ENCODE measurements at places on chromosomes 12 and 14.

DNA sequence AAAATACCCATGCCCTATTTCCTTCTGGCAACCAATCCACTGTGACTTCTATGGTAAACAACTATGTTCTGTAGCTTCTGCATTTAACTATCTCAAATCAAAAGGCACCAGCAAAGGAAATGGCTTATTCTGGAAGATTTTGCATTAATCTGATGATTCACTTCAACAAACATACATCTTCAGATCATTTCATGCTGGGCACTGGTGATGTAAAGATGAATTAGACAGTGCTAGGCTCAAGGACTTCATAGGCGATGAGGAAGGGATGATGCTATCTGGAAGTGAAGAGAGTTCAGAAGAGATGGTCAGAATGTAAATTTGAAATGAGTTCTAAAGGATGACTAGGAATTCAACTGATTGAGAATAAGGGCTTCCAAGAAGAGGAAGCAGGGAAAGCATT is 363.3 kb downstream of the PAWR start:
- DNase-seq = no peak

DNA sequence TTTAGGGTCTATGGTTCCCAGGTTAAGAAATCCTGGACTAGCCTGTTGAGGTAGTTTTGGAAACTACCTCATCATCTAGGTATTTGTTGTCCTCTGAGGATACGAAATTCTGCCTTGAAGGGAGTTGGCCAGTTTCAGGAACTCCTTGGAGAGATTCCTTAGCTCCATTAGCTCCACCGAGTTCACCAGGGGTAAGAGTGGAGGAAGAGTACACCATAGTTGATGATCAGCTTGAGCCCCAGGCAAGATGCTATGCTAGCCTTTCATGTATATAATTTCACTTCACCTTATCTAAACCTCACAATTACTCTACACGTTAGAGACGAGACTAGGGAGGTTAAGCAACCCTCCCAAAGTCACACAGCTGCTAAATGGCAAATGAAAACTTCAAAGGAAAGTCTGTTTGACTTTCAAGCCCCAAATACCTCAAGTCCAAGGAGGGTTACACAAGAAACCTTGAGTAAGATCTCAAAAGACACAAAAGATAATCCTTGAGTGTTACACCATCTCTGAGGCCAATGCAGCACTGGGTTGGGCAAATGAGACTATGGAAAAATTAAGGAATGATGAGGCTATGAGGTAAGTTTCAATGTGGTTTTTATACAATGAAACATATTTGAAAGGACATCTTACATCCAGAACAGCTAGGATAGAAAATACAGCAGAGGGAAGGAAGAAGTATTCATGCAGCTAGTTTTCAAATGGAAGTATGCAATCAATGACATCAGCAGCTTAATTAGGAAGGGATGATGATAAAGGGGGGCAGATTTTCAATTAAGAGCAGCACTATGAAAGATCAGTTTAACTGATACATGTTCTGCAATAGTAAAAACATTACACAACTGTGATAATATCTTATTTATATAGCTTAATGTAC is 97.2 kb upstream of the KRAS start:
- DNase-seq = no peak

- peak; percentile 2 for DNase-seq
Observed at GRCh38 chr12:96571101-96571862, 81.9 kb downstream of the CFAP54 start.

- DNase-seq = no peak
Observed at GRCh38 chr12:578748-579419, 84.4 kb downstream of the NINJ2 start.

GRCh38 chr12:6426882-6427671 is 17.7 kb upstream of the CD27 start:
- no peak for DNase-seq

DNA sequence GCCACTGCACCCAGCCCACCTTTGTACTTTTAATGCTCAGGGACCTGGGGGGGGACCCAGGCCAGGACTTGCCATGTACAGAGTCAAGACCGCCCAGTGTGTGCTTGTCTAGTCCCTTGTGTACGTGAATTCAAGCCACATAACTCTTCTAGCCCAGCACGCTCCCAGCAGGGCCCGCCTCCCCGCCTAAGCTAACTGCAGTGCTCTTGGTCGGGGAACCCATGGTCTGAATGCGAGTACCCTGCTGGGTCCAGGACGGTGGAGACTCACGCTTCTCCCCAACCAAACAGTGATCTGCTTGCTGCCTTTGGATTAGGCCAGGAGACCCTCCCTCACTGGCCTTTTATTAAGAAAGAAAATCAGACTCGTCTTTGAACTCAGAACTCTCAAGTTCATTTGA is 23.3 kb downstream of the CD9 start:
- DNase-seq = no peak

- DNase-seq = no peak
Observed at GRCh38 chr12:9782547-9783382, 22.1 kb upstream of the CD69 start.

DNA sequence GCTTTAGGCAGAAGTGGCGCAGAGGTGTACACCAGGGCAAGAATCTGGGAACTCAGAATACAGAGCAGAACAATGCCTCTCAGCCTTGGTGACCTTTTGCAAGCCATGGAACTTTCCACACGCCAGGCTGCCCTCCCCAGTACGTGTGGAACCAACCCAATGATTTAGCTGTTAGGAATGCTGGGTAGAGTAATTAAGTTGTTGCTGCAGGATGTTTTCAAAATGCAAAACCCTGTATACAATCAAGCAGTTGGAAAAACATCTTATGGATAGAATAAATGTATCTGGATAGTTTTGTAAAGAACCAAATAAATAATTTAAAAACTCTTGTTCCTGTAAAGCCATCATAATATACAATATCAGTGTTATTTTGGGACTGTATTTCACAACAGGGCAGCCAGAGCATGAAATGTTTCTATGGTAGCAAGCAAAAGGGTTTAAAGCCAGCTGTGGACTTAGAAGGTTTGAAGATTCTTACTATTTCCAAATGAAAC is 19.4 kb downstream of the PPP1R36 start:
- DNase-seq = peak; percentile 23

DNA sequence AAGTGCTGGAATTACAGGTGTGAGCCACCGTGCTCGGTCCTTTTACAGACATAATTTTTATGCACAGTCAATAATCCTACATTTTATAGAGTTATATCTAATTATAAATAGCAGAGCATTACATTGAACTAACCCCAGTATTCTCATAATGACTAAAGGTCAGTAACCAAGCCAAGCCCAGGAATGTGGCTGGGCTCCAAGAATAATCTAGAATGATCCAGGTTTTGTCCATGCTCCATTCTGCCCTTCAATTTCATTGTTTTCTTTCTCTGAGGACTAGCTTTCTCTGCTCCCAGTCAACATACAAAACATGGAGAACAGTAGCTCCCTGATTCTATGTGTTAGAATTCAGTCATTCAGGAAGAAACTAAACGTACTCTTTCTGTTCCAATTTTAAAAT is 92.1 kb upstream of the KRR1 start:
- no peak for DNase-seq

DNA sequence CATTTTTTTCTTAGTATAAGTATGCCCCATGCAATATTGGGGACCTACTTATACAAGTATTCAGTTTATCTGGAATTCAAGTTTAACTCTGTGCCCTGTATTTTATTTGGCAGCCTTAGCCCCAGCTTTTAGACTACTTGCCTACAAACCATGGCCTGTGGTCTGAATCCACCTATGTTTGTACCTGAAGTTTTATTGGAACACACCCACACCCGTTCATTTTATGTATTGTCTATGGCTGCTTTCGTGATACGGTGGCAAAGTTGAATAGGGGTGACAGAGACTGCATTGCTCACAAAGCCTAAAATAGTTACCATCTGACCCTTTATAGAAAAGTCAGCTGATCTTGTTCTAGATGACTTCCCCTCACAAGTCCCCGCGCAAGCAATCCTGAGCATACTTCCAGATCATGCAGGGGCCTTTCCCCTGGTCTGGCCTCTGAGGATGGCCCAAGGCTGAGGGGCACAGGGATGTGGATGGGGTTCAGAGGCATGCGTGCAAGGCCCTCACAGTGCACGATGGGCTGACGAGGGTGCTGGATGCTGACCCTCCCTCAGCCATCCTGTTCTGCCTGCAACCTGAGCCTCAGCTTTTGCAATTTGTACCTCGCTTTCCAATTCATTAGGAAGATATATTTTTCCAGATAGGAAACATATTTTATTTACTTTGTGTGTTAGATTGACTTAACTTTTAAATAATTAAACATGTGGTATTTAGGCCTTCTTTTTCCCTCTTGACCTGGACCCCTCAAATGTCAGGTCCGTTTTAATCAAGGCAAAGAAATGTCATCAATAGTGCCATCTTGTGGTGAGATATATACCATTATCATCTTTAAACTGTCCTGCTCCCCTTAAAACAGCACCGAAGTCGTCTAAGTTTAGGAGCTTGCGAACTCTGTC is 527.3 kb upstream of the CCDC196 start:
- no peak for DNase-seq

- peak; percentile 79 for DNase-seq
Observed at GRCh38 chr12:89384050-89384758, 31.9 kb upstream of the DUSP6 start.

DNA sequence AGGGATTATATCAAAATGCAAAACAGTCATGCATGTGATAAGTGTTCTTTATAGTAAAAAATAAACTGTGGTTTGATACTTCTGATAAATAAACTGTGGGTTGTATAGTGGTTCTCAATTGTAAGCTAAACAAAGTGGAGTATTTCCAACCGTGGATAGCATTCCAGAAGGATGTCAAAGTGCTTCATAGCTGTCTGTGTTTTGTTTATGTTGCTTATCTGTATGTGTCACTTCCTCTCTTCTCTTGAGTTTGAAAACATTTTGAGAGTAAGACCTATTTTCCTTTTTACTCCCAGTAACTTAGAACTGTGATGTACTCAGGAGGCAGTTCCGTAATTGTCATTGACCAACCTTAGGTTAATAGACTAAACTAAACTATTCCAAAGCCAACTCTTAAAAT is 415.8 kb downstream of the TMTC2 start:
- DNase-seq = peak; percentile 55

DNA sequence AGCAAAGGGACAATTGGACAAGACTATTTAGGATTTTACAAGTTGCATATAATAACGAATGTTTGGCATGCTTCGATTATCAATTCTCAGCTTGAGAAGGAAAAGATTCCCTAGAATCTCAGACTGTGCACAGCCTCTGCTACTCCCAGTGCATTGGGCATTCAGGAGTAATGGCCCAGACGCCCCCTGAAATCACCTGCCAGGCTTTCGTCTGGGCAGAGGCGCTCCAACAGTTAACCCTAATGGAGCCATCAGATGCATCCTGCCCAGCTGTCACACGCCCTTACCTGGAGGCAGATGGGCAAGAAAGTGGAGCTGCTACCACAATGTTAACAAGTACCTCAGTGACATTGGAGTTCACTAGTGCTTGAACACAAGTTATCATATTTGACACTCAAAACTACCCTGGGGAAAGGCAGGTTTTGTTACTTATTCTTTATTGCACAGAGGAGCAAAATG is 927 bp upstream of the LRP6 start:
- DNase-seq = no peak

- DNase-seq = no peak
Observed at GRCh38 chr12:128258866-128259555, 8.0 kb upstream of the TMEM132C start.

DNA sequence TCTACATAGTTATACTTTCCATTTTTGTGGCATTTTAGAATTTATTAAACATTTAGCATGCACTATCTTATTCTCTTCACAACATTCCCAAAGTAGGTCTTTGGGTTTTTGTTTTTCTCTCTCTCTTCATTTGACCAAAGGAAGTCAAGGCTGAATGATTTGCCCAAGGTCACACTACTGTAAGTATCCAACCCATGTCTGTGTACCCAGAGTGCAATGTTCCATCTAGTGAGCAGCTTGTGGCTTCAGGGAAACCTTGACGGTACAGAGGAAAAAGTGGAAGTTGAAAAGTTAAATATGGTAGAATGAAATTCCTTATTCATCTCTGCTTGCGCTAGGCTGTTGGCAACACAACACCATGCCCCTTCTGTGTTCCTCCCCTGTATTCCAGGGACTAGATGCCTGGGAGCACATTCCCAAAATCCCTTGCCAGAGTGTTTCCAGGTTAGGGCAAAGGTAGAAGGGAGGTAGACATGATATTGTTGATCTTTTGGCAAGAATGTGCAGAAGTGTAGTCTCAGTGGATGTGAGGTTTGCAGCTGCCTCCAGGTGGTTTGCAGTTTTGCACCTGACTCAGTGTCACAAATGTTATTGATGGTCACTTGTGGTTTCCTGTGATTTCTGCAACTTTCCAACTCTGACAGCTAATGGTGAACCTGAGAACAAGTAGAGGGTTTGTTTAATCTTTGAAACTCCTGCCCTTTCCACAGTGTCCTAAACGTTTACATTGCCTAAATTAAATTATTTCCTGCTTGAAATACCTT is 196.7 kb downstream of the RMST start:
- DNase-seq = no peak

GRCh38 chr12:92133795-92134637 is 11.6 kb downstream of the BTG1 start:
- no peak for DNase-seq

DNA sequence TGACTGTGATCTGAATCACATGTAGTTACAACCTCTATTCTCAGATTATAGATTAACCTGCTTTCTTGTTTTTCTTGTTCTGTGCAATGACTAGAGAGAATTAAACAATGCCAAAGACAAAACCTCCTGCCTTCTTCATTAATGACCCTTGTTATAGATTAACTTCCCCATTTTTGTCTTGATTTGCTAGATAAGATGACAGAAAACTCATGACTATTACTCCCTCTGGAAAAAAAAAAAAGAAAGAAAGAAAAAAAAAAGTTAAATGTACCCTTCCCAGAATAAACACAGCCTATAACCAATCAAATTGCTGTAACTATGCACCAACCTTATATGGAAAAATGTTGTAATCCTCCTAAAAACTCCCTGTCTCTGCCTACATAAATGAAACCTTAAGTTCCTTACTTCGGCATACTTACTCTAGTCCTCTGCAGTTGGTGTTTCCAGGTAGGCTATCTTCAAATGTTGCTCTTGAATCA is 41.1 kb upstream of the PCED1B start:
- DNase-seq = no peak

GRCh38 chr14:95183532-95184412 is 26.4 kb upstream of the DICER1 start:
- DNase-seq = no peak

GRCh38 chr14:20597108-20597507 is 5.9 kb upstream of the RNASE12 start:
- DNase-seq = no peak

GRCh38 chr12:6620137-6620884 is 13.1 kb upstream of the CHD4 start:
- DNase-seq = no peak

DNA sequence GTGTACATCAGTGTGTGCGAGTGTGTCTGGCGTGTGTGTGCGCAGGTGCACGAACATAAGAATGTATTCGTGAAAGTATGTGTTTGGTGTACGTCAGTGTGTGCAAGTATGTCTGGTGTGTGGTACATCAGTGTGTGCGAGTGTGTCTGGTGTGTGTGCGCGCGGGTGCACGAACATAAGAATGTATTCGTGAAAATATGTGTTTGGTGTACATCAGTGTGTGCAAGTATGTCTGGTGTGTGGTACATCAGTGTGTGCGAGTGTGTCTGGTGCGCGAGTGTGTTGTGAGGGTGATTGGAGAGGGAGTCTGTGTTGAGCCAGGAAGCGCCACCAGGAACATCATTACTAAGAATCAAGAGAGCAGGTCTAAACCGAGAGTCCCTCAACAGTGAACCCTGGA is 143.8 kb downstream of the BCL11B start:
- DNase-seq = no peak

GRCh38 chr14:50778721-50779483 is 52.1 kb downstream of the NIN start:
- no peak for DNase-seq
